Fibroblast of lung (primary cell): ENCODE measurements at places on chromosomes 1 and 21.

DNA sequence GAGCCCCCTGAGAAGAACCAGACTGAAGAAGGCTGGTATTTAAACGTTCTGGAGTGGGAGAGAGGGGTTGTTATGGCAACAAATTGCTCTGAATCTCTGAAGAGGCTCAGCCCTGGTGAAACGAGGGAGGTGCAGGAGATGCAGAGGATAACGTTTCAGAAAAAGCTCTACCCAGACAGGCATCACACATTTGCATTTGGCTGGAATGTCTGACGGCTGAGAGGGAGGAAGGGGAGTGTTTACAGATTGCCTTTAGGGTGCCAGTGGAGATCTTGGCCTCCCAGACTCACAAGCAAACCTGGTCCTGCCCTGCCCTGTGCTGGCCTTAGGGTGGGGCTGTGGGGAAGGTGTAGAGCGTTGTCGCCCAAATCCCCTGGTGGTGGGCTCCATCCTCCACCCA is 169.0 kb upstream of the AJAP1 start:
- DNase-seq, result no peak

- DNase-seq, result no peak
Observed at GRCh38 chr1:94310570-94311270, 73.3 kb upstream of the ARHGAP29 start.

DNA sequence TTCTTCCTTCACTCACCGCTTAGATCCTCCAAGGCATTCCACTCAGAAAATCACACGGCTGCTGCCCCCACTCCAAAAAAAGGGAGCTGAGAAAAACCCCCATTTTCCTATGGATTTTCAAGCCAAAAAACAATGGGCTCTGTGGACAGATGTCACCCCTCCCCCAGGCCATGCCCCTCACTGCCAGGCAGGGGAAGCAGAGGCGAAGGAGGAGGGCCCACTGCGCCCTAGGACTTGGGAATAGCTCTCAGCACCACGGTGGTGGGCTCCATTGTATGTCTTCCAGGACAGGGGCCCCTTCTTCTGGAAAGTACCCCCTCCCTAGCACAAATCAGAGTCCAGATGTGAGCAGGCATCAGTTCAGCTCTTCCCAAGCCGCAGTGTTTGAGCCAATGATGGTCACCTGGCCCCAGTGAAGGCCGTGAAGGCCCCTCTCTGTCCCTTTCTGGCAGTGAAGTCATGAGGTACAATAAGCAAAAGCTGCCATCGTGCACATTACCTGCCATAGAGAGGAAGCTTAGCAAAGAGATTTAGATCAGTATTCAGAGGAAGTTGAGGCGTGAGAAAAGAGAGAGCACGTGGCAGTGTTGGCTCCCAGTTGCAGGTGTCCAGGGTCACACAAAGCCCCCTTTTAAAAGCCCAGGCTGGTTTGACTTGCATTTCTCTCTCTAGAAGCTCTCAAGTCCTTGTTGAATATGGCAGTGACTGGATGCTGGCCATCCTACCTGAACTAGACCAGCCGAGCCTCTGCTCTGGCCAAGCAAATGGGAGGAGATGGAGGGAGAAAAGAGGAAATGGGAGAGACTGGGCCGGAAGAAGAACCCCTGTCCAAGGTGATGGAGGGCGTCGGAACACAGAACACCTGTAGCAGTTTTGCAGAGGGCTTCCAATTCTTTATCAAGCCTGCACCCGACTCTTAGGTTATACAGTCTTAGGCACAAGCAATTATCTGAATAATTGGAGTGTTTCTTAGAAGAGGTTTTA is 149.0 kb downstream of the TOMM20 start:
- DNase-seq, result no peak

DNA sequence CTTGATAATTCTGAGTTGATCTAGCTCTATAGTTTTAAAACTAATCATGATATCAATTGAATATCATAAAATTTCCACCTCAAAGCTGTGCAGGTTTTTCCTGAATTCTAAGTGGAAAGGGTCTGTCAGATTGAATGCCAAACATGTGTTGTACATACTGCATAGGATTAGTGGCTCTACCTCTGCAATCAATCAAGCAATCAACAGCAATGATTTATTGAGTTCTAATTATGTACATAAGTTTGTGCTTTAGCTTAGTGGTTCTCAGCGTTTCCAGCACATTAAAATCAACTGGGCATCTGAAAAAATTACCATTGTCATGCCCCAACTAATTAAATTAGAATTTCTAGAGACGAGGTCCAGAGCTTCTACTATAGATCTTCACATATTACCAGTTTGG is 251.5 kb downstream of the BACH1 start:
- no peak for DNase-seq

GRCh38 chr1:224591326-224591725 is 24.8 kb upstream of the CNIH3 start:
- peak; percentile 63 for DNase-seq

GRCh38 chr1:241837901-241838300 is 10.1 kb upstream of the EXO1 start:
- DNase-seq, result peak; percentile 95

DNA sequence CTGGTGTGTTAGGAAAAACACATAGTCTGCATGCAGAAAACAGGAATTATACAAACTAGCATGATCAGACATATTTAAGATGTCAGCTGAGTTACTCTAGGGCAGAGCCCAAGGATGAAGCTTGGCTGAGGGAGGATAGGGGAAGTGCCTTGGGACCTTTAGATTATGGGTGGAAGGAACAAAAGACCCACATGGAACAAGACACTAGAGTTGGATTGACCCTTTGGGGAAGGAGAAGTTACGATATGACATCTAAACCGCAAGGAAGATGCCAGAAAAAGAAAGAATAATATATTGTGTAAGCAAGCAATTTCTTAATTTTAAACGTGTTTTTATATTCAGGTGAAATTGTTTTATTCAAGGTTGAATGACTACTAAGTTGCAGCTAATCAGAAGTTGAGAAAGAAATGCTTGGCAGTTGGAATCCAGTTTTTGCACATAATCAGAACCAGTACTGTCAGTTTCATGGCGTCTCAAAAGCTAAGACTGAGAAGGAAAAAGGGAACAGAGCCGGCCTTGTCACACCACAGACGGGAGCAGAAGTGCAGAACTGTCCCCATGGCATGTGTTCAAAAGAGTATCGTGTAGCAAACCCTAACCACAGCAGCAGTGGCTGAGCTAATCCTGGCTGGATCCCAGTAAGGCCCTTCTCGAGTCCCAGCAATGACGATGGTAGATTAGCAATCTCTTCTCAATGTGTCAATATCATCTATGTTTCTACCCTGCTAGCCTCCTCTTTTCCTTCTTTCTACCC is 31.2 kb upstream of the IFNAR2 start:
- peak; percentile 58 for DNase-seq

GRCh38 chr1:180924939-180925338 is 12.2 kb downstream of the KIAA1614 start:
- no peak for DNase-seq

- no peak for DNase-seq
Observed at GRCh38 chr1:234371414-234371813, 1.8 kb upstream of the COA6 start.

DNA sequence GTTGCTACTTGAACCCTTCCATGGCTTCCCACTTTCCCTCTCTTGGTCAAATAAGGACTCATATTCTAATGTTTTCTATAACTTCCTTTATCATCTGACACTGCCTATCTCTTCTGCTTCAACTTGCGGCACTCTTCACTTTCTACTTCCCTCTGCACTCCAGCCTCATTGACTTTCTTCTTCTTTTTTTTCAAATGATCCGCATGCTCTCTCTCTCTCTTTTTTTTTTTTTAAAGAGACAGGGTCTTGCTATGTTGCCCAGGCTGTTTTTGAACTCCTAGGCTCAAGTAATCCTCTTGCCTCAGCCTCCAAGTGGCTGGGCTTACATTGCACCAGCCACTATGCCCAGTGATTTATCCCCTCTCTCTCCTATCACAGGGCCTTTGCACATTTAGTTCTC is 7.3 kb upstream of the IL10 start:
- no peak for DNase-seq

GRCh38 chr21:44918581-44919033 is 2.1 kb downstream of the ITGB2 start:
- DNase-seq, result no peak

GRCh38 chr1:155134880-155135414 is 705 bp upstream of the SLC50A1 start:
- DNase-seq, result peak; percentile 92

DNA sequence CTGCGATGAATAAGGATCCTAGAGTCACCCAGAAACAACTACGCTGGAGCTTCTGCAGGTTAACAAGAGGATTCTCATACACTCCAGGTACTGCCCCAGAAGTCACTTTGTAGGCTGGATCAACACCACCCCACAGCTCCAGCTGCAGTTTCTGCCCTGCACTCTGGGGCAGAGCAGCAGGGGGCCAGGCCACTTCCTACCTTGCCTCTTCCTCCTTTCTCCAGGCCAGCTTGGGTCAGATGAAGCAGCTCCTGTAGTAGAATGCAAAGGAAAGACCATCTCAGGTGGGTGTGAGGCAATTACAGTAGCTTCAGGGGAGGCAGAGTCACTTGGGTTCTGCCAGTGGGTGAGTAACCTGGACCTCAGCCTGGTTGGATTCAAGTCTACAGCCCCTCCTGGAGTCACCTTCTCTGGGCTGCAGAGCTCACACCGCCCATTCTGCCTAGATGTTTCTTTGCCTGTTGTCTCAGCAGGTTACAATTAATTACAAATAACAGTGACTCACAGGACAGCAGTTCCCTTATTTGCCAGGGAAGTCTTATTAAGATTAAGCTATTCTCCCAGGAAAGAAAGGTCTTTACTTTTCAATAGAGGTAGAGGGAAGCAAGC is 24.4 kb upstream of the BCAR3 start:
- no peak for DNase-seq

DNA sequence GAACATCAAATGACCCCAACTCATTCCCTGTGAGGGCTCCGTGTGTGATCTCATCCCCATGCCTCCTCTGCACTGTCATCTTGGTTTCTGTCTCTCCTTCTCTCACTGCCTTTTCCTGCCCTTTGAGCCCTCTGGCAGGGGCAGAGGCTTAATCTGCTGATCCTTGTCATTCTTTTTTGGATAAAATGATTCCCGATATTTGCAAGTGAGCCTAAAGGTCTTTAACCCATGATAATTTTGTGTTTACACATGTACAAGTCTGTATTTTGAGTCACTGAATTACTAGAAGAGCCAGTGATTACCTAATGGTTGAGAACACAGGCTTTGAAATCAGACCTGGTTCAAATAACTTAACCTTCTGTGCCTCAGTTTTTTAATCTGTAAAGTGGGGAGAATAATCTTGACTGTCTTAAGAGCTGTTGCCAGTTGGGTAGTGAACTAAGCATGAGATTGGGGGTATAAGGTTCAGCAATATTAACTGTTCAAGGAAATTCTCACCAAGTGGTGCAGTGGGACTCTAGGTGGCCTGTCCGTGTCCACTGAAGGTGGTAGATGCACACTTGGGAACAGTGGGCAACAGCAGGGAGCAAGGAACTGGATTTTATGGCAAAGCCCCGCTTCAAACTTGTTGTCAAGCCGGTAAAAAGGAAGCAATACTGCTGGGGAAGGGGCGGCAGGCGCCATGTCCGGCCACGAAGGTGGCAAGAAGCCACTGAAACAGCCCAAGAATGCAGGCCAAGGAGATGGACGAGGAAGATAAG is 1.6 kb downstream of the ECHDC2 start:
- DNase-seq, result no peak

DNA sequence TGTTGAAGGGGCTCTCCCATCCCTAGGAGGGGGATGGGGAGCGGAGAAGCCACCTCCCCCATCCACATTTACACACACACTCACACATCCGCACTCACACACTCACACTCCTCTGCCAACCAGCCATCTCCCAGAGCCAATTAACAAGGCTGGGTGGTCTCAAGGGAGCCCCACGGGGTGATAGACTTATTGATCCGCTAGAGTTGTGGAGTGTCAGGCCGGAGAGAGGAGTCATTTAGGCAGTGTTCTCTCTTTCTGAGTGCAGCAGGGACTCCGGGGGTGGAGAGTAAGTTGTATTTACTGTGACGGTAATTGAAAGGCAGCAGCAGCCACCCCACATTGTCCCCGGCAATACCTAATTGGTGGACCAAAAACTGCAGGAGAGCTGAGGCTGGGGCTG is 61.6 kb downstream of the KLHDC7A start:
- no peak for DNase-seq

DNA sequence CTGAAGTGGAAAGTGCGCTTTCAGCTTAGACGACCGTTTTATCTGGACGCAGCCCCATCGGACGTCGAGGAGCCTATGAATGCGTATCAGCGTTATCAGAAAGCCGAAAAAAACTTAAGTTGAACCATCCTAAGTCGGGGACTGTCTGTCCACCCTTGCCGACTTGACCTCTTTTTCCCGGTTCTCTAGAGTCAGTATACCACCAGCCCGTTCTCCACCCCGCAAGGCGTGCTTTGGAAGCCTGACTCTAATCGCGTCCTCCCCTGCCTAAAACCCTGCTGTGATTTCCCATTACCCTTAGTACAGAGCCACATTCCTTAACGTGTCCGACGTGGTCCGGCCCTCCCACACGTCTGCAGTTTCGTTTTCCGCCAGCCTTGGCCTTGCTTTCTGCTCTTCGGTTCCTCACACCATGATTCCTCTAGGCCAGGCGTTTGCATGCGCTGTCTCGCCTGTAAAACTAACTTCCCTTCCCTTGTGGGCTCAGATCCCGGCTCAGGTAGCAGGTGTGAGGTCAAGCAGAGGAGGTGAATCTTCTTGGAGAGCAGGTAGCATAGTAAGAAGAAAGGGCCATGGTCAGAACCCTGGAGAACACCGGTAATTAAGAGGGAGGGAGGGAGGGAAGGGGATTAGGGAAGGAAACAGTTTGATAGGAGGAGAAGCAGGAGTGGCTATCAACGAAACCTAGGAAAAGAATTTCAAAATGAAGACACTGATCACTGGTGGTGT is 865 bp downstream of the ADPRS start:
- DNase-seq, result peak; percentile 35

GRCh38 chr1:27616441-27616840 is 12.5 kb upstream of the AHDC1 start:
- no peak for DNase-seq

GRCh38 chr1:108644984-108645383 is 15.9 kb downstream of the HENMT1 start:
- DNase-seq, result no peak

DNA sequence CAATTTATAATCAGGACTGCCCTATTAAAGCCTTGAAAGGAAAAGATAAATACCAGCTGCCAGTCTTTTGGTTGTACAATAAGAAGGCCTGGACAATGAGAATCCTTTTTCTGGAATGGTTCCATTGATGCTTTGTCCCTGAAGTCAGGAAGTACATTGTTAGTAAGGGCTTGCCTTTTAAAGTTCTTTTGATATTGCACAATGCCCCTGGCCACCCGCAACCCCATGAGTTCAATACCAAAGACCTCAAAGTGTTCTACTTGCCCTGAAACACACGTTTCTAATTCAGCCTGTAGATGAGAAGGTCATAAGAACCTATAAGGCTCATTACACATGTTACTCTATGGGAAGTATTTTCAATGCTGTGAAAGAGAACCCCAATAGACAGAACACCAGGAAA is 112.1 kb downstream of the OLFM3 start:
- DNase-seq, result no peak

- DNase-seq, result no peak
Observed at GRCh38 chr1:201180901-201181300, 9.7 kb upstream of the IGFN1 start.

GRCh38 chr21:45558044-45558721 is 15.9 kb upstream of the SLC19A1 start:
- no peak for DNase-seq
